ENCODE measurements at places on chromosomes 6 and 20. TPM values are rescaled to one million over a fixed set of nuclear protein-coding genes. Genes with fewer than 3 reads are reported as not detected.

GLP1R gene
- not detected for total RNA-seq

ENPP4 gene
- total RNA-seq = 0.07 TPM

PPP2R5D gene
- 44.4 TPM for total RNA-seq

SLC35F1 gene
- not detected for total RNA-seq

CENPQ gene
- total RNA-seq = 17.4 TPM

RNF114 gene
- 44.1 TPM for total RNA-seq

RBM24 gene
- total RNA-seq = 1.4 TPM

Measured in foreskin keratinocyte (primary cell).